ENCODE measurements at places on chromosomes 7 and 10. TPM values are rescaled to one million over a fixed set of nuclear protein-coding genes. Genes with fewer than 3 reads are reported as not detected.
A peak's percentile ranks its signal among the peaks of the same experiment; 100 is the strongest.

- no peak for DNase-seq
These were observed 270.0 kb downstream of the USP6NL start for GRCh38 chr10:11341283-11341960.

DNA sequence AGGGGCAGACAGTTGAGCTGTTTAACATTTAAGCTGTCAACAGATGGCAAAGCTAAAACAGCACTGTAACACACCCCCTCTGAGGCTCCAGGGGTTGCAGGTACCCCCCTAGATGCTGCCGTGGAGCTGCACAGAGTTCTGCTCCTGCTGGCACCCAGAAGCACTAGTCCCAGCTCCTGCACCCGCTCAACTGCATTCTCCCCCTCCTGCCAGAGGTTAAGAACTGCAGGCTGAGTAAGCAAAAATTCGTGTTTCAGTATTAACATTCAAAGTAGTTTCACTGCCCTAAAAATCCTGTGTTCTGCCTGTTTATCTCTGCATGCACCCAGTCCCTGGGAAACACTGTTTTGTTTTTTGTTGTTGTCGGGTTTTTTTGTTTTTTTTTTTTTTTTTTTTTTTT, 790.8 kb upstream of the KCND2 start:
- no peak for DNase-seq

DNA sequence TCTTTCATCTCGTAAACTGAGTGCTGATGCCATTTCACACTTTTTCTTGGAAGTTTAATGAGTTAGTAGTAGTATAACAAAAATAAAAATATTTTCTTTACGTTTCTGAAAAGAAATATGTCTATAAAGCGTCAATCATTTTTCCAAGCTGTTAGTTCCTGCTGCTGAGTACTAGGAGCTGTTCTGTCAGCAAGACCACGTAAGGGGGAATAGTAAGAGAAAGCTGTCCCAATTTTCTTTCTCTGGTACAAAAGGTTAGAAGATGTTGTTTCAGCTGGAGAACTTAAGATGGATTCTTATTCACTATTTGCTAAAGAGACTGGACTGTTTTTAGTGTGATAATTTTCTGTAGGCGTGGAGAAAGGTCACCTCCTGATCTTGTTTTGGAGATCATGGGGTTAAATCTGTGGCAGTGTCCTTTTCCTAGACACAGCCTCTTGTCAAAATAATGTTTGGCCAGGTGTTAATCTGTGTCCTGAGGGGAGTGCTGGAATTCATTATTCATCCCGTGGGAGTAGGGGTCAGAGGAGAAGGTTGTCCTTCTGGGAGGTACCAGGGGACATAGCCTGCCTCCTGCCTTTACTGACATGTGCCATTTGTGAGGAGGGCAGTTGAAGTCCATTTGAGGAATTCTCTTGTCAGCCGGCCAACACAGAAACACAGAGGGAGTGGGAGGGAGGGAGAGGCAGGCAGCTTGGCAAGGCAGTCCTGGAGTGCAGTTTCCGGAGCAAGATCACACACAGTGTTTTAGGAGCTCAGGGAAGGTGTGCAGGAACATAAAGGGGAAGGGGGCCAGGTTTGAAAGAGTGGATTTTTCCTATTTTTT, 368.7 kb downstream of the AUTS2 start:
- peak; percentile 70 for DNase-seq

DNA sequence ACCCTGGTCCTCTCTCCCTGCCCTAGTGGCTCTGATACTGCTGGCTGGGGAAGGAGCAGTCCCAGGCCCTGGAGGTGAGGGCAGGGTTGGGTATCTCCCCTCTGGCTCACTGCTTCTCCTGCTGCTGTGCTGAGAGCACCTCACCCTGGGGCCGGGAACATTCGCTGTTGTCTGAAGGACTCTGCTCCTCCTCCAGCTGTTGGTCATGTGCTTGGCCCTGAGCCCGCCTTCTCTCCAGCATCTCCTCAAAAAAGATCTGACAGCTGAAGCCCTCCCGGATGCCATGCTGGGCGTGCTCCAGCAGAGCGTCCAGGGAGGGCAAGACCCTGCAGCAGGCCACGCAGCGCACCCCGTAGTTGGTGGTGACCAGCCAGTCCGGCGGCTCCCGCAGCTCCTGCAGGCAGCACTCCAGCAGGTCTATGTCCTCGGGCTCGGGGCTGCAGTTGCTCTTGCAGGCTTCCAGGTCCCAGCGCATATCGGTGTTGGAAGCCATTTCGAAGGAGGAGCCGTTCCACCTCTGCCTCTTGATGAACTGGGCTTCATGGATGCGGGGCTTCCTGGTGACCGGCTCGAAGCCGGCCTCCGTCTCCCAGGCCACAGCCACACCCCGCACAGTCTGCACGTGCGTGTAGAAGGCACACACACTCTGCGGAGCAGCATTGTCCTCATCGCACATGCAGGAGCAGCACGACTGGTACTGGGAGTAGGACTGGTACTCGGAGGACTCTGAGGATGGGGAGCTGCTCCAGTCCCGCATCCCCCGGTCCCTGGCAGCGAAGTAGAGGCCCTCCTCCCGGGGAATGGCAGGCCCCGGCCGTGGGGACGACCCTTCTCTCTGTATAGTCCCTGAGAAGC, 2.1 kb downstream of the FAM170B start:
- DNase-seq, result peak; percentile 69

GRCh38 chr10:43047288-43047970, 29.4 kb upstream of the RET start:
- DNase-seq, result no peak

GRCh38 chr10:71402005-71402404, 5.3 kb downstream of the CDH23 start:
- DNase-seq, result no peak

The MSMB gene
- not detected for total RNA-seq

The GTF2IRD2 gene
- total RNA-seq, result 19.3 TPM
